ENCODE measurements at places on chromosomes 2 and 18.

DNA sequence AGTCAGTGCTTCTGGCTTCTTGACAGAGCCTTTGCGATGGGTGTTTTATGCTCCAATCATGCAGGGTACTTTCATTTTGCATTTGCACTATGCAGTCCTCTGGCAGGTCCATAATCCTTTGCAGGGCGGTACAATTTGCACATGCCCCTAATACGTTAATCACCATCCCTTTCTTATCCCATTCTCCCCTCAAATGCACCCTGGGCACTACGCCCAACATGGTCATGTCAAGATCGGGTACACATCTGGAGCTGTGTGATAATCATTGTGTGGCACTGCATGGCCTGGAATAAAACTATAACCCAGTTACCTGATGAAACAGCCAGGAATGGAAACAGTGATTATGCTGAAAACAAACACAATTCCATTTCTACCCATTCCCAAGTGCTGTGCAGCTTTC, 27.7 kb downstream of the LOXHD1 start:
- DNase-seq: no peak

DNA sequence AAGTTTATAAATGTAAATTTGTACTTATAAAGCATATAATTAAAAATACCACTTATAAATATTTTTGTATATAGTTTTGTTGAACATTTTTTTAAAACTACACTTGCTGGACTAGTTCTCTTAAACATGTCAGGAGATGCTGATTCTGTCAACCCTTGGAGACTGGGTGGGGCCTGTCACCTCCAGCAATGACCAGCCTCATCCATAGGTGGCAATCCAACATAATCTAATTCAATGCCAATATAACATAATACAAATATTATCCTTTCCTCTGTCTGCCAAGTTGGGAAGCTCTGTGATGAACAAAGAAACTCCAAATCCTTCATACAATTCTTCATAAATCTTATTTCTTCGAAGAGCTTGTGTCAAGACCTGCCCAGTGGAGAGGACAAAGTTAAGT, 140.4 kb downstream of the RBMS1 start:
- no peak for DNase-seq

DNA sequence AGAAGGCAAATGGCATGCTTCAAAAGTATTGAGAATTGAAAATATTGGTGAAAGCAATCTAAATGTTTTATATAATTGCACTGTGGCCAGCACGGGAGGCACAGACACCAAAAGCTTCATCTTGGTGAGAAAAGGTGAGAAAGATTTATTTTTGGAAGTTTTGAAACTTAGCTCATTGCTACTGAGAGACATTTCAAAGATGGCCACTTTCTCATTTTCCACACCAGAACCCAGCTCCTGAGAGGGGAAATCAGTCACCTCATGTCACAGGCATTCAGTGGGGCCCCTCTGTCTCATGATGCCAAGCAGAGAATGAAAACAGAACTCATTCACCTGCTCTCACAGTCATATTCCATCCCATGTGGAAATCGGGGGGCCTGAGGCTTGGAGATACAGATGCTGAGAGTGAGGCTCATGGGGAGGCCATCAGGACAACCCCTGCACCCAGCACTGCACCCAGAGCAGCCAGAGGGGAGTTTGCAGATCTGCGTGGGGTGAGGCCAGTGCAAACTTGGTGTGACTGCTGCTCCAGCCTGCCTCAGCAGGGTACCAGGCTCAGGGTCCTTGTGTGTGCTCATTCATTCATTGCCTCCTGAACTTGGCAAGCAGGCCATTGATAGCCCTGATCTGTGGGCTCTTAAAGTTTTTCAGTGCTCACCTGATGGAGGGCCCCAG, 31.4 kb downstream of the IL18R1 start:
- DNase-seq: no peak

DNA sequence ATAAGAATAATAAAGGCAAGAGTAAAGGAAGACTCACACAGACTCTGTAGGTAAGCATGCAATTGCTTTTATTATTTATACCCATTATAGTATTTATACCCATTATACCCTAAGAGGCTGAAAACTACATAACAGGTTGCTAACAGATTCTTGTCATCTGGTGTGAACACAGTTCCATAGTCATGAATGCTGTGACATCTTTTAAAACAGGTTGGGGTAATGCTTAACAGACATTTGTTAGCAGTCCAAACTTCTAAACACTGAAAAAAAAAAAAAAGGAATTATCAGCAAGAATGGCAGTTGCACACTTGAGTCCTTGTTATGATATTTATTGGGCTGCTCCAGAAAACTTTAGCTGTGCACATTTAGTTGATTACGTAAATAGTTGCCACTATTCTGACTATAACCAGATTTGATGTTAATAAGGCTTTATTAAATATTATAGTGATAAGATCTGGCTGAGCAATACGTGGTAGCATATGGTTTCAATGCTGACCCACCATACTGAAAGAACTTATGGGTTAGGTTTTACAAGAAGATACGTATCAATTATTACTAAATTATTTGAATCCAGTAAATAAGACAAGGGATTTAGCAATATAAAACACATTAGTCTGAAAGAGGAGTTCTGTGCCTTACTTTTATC, 888.8 kb downstream of the LRRTM4 start:
- no peak for DNase-seq

DNA sequence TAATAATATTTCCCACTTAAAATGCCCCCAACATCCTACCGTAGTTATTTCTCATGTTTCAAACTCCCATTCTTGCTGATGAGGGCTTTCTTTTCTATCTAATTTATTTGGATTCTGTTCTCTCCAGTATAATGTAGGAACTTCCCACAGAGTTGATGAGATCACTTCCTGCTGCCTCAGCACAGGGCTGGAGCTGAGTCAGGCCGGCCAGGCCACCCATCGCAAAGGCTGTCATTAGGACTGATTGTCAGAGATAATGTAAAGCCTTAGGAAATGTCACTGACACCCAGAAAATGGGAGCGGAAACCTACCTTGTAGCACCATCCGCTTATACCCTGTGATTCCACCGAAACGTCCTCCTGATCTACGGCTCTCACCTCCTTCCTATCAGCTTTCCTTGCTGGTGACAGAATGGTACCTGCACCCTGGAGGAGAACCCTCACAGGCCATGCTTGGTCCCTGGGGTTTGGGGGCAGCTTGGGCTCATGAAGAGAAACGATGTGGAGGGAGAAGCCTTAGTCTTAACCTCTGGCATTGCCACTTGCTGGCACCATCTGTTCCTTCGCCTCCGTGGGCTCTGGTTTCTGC, 672.8 kb upstream of the ID2 start:
- DNase-seq: no peak

DNA sequence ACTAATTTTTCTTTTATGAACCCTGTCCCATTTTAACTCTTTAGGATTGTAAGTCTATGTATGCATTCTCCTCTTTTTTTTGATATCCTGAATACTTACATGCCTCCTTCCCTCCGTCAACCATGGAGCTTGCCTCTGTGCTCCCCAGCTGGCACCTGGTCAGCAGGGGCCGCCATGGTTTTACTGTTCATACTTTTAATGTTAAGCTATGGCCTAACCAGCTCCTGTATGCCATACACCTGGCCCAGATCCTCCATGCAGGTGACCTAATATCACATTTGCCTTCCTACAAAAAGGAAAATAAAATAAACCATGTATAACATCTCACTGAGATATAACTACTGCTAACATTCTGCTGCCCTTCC, 283.1 kb upstream of the TRIB2 start:
- DNase-seq: no peak

DNA sequence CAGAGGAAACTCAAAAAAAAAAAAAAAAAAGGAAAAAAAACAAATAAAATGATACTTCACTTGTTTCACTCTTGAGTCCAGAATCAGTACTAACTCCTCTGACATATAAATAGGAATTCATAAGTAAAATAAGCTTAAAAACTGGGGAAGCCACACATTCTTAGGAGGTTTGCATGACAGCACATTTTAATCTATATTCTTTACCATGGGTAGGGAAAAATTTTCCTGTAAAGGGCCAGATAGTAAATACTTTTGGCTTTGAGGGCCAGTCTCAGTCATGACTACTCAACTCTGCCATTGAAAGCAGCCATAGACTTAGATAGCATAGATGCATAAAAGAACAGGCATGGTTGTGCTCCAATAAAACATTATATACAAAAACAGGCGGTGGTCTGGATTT, 145.2 kb downstream of the BCL11A start:
- no peak for DNase-seq

DNA sequence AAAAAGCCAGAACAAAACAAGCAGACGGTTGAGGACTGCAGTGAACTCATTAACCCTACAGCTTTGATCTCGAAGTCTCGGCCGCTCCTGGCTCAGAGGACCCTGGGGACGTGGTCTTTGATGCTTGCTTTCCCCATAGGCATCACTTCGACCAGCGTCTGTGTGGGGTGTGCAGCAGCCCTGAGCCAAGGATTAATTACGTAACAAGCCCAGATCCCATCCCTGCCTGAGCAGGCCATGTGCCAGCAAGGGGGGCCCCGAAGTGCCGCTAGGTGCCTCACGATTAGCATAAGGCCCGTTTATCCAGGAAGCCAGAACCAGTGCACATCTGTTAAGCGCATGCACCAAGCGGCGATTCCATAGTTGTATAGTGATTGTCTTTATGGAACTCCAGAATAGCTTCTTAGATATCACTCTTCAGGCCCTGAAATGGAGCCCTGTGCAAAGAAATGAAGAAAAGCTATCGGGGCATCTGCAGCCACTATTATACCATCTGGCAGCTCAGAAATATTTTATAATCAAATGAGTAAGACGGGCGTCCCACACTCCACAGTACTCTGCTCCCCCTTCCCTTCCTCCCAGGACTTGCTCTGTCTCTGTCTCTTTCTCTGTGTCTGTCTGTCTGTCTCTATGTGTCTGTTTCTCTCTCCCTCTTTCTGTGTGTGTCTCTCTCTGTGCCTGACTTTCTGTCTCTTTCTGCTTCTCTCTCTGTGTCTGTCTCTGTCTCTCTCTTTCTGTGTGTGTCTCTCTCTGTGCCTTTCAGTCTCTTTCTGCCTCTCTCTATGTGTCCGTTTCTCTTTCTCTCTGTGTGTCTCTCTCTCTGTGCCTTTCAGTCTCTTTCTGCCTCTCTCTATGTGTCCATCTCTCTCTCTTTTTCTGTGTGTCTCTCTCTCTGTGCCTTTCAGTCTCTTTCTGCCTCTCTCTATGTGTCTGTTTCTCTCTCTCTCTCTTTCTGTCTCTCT, 41.7 kb downstream of the HPCAL1 start:
- DNase-seq: no peak

DNA sequence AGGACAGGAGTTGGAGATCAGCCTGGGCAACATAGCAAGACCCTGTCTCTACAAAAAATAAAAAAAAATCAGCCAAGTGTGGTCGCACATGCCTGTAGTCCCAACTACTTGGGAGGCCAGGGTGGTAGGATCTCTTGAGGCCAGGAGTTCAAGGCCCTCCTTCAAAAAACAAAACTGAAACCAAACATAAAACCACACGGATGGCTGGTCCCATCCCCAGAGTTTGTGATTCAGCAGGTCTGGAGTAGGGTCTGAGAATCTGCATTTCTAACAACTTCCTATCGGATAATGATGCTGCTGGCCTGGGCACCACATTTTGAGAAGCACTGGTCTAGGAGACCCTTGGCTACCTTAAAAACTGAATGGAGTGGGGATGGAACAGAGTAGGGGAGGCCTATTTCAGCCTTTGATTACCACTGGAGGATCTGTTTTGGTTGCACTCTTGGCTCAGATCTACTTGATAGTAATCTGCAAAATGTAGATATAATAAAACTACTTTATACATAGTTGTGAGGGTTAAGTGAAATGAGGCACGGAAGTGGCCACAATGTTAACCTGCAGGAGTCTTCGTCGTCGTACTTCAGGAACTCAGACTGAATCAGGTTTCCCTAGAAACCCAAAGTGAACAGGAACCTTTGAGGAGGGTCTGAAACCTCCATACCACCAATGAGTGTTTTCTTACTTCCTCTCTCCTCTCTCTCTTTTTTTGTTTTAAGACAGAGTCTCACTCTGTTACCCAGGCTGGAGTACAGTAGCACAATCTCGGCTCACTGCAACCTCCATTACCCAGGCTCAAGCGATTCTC, 25.5 kb upstream of the NFE2L2 start:
- no peak for DNase-seq

GRCh38 chr2:10500601-10501361, 52.7 kb upstream of the ODC1 start:
- no peak for DNase-seq

Data from fibroblast of gingiva (primary cell).